Stimulated activated CD8-positive, alpha-beta memory T cell treated with anti-CD3 and anti-CD28 coated beads, Interleukin-4, amount 100 ng/mL, for 1 hour (primary cell): ENCODE measurements at places on chromosomes 1 and 21.

GRCh38 chr1:229537894-229538293 is 20.6 kb downstream of the ABCB10 start:
- DNase-seq = no peak

DNA sequence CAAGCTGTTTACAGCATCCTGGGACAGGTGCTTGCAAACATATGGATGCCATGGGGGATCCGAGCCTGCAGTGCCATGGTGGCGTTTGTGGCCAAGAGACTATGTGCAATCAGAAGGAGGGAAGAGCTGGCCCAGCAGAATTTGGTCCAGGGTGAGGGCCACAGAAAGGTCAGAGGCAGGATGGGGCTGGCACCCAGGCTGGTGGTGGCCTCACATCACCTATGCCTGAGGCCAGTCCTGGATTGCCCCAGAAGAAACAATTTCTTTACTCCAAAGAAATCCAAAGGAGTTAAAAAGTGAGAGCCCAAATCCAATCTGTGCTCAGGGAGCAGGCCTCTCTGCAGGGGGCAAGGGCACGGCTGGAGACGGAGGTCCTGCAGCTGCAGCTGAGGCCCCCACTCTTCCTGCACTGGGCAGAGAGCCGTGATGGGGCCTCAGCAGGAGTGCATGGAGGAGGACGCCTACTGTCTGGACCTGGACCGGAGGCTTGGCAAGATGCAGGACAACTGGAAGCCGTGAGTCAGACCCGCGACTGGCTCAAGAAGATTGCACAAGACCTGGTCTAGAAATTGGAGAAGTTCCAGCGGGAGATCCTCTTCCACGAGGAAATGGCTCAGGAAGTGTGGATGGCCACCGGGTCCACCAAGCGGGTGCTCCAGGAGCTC is 163.5 kb downstream of the RYR2 start:
- no peak for DNase-seq

GRCh38 chr1:153789478-153790034 is 14.3 kb downstream of the SLC27A3 start:
- DNase-seq = no peak

DNA sequence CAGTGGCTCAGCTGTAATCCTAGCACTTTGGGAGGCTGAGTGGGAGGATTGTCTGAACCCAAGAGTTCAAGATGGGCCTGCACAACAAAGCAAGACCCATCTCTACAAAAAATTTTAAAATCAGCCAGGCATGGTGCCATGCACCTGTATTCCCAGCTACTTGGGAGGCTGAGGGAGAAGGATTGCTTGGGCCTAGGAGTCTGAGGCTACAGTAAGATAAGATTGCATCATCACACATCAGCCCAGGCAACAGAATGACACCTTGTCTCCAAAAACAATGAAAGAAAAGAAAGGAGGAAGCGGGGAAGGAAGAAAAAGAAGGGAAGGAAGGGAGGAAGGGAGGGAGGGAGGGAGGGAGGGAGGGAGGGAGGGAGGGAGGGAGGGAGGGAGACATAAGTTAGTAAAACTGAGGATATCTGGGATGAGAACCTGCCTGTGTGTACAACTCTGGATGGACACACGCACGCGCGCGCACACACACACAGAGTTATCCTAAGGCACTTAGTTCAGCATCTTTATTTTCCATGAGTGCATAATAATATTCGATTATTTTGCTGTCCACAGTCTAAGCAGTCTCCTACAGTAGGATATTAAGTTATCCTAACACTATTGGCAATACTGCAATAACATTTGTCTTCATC is 92.9 kb upstream of the LBR start:
- DNase-seq = no peak

- DNase-seq = no peak
Measured at GRCh38 chr1:53766831-53767405, 28.0 kb upstream of the GLIS1 start.

- DNase-seq = no peak
Measured at GRCh38 chr1:90621986-90622385, 95.1 kb downstream of the BARHL2 start.

- no peak for DNase-seq
Measured at GRCh38 chr1:117537291-117537920, 68.4 kb upstream of the TENT5C start.

GRCh38 chr1:174942547-174943255 is 57.0 kb upstream of the CACYBP start:
- no peak for DNase-seq

DNA sequence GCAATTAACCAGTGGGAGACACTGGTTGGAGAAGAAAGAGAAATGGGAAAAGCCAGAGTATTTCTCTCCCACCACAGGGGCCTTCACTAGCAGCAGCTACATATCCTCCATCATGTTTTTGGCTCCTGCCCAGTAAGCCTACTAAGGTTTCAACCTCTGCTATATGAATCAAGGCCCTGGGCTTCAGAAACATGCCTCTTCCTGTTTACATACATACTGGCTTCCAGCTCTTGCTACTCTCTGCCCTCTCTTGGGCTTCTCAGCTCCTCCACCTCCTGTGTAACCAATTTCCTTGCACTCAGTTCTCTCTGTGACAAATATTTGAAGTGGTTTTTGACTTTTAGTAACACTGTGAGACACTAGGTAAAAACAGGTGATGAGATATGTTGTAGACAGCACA is 80.8 kb downstream of the LRRC7 start:
- DNase-seq = no peak

GRCh38 chr1:1906185-1907097 is 8.6 kb upstream of the CALML6 start:
- DNase-seq = peak; percentile 47

- DNase-seq = no peak
Measured at GRCh38 chr1:183632114-183632513, 3.5 kb downstream of the ARPC5 start.
